Suppressor macrophage treated with lipopolysaccharide for 1 hour (primary cell): ENCODE measurements at places on chromosomes 2 and 18.

DNA sequence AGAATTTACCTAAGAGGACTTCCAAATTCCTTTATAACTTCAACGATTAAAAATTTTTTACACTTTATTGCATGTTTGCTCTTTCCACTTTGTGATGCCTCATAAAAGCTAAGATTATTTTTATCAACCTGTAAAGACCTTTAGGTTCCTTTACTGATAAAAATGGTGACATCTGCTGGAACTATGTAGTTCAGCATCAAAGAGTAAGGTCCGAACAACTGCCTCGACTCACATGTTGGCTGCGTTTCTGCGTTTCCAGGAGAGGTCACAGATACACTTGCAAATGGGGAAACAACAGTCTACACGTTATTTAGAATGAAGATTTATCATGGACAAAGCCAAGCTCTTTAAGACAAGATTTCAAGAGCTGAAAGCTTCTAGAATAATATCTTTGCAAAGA is 18.8 kb upstream of the TMX3 start:
- no peak for DNase-seq

DNA sequence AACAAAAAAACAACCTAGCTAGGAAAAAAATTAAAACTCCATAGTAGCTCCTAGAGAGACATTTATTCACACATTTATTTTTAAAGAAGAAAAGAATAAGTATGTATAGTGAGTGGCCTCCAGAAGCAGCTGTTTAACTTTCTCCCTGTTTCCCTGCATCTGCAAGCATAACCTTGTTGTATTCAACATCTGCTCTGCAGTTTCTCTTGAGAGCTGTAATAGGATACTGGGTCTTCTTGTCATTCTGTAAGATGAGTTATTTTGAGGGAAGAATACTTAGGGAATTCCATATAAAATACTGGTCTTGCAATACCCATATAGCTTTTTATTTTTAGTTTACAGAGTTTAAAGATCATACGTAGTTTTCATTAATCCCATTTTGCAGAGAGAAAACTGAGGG is 246.6 kb downstream of the LRRTM1 start:
- DNase-seq = no peak

DNA sequence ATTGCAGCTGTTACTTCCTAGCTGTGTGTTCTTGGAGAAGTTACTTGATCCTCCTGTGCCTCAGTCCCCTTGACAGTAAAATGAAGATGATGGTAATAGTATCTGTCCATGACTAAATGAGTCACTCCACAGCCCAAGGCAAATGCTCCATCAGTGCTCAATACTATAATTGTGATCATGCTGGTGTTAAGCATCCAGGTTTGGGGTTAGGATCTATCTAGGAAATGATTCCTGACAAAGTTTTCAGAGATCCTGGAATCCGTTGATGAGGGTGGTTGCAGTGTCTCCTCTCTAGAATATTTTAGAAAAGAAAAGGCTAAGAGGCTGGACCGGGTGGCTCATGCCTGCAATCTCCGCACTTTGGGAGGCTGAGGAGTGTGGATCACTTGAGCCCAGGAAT is 2.7 kb upstream of the PRELID3A start:
- DNase-seq = no peak

DNA sequence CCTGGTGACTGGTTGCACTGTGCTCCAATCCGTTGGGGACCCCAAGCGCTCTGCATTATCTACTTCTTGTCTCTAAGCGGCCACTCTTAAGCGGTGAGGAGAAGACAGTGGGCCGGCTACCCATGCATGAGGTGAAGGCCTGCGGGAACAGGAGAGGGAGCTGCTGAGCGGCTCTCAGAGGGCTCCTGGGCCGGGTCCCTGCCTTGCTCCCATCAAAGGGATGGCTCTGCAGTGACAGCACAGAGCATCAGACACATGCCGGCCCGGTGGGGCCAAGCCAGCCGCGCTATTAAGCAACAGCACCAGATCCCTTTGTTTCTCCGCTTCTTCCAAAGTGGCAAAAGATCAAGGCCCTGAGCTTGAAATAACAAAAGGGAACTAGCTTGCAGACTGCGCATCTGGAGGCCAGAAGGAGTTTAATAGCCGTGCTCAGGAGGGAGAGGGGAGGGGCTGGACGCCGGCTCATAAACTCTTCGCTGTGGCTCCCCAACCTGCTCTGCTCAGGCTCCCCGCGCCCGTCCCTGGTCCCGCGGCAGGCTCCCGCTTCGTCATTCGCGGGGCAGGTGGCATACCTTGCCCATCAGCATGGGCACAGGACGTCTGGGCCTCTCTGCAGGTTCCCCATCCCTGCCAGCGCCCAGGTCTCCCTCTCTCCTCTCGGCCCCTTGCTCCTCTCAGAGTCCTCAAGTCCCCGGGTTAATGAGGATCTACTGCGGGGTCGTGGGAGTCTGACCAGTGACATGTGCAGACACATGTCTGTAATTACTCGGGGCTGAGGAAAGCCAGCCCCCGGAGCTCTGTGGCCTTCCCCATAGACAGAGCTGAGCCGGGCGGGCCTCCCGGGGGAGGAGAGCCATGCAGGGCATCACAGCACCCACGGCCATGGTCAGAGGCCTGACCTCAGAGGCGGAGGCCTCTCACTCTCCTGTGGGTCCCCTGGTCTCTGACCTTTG is 96.7 kb downstream of the ASB1 start:
- no peak for DNase-seq

GRCh38 chr2:23137166-23137565 is 247.8 kb upstream of the KLHL29 start:
- DNase-seq = no peak

DNA sequence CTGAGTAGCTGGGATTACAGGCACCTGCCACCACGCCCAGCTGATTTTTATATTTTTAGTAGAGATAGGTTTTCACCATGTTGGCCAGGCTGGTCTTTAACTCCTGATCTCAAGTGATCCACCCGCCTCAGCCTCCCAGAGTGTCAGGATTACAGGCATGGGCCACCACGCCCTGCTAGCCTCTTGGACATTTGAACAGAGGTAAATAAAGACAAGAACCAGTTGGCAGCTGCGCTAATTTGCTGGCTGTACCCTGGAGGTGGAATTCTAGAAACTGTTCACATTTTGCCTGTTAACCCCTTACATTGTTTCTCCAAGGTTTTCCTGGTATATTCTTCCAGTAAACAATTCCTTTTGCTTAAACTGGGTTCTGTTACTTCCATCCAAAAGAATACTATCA is 132.9 kb downstream of the CDH2 start:
- DNase-seq = no peak

- peak; percentile 77 for DNase-seq
Measured at GRCh38 chr2:118177884-118178283, 89.6 kb downstream of the INSIG2 start.

DNA sequence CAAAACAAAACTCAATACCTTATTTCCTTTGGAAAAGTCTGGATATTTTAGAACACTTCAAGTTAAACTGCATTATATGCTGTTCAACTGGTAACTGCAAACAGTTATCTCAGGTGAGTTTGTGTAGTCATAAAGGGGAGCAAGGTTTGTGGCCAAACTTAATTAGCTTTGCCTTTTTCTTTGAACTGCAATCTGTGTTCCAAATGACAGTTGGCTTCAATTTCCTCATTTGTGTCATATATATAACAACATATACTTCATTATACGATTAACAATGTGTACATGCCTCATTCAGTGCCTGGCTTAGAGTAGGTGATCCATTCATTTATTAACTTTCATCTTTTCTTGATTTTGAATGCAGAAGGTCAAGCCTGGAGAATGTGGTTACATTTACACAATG is 55.8 kb downstream of the KCNE4 start:
- DNase-seq = no peak

GRCh38 chr2:60221098-60221497 is 332.4 kb downstream of the BCL11A start:
- DNase-seq = peak; percentile 48

GRCh38 chr2:229073935-229074334 is 197.2 kb downstream of the PID1 start:
- DNase-seq = no peak

DNA sequence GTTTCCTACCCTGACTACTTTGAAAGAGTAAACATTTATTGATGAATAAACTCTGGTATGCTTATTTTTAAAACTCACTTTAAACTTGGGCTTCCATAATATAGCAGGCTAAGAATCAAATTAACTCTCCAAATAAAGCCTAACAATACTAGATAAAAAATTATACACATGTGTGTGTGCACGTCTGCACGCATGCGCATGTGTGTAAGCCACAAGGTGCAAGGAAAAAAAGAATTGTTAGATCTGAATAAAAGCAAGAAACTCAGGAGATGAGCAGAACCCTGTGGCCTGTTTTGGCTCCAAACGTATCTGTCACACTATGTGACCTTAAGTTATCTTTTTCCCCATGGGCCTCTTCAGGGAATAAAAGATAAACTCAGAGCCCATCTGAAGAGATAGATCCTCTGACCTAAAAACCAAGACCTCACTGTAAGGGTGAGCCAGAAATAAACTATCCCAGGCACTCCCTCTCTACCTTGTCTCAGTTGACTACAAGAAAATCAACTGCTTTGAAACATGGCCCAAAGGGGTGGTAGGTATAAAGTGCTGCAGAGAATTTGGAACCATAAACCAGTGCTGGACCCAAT is 6.3 kb downstream of the HDHD2 start:
- no peak for DNase-seq

DNA sequence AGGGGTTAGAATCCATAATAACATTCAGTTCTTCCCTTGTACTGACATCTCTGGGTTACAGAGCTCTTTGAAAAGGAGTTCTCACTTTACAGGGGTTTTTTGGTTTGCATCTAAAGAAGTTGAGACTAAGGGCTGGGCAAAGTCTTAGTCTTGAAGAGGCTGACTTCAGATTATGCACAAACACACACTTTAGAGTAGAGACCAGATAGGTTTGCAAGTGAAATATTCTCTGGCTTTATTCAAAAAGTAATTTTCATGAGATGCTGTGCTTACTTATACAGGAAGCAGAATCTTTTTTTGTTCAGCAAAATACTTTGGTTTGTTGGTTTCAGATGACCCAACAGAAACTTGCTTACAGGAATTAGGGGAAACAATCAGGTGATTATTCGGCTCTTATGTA is 410.9 kb upstream of the LRRTM1 start:
- no peak for DNase-seq

- DNase-seq = no peak
Measured at GRCh38 chr2:12219761-12220160, 473.3 kb downstream of the LPIN1 start.

GRCh38 chr2:45469314-45470099 is 141.6 kb downstream of the SRBD1 start:
- no peak for DNase-seq

GRCh38 chr2:23967846-23968245 is 27.6 kb downstream of the UBXN2A start:
- DNase-seq = no peak
